ENCODE measurements at places on chromosomes 6 and 20. TPM values are rescaled to one million over a fixed set of nuclear protein-coding genes. Genes with fewer than 3 reads are reported as not detected.

Gene TRIM15
- 0.59 TPM for total RNA-seq

Gene IL17F
- total RNA-seq: not detected

Gene ANGPT4
- not detected for total RNA-seq

Gene GRIK2
- total RNA-seq: not detected

Gene RHAG
- total RNA-seq: not detected

Gene DYNLT2
- 2.2 TPM for total RNA-seq

Gene PI16
- total RNA-seq: not detected

Gene PAX1
- total RNA-seq: not detected

Gene TRIM39
- 15.6 TPM for total RNA-seq

Gene CRNKL1
- 23.9 TPM for total RNA-seq

GRCh38 chr6:128251445-128252340, 268.7 kb downstream of the PTPRK start:
- H3K4me3 ChIP-seq: no peak overlapping the region
- H3K4me1 ChIP-seq: peaks cover 21% of the 10 kb centered on the region
- H3K27me3 ChIP-seq: no peaks in the 10 kb centered on the region
- no peaks in the 10 kb centered on the region for H3K36me3 ChIP-seq
- DNase-seq: no peak

GRCh38 chr6:149847939-149848267, 16.3 kb downstream of the LRP11 start:
- peaks cover 2% of the 10 kb centered on the region for H3K36me3 ChIP-seq
- H3K4me3 ChIP-seq: no peak overlapping the region
- H3K27ac ChIP-seq: no peak overlapping the region
- H3K27me3 ChIP-seq: peaks cover 26% of the 10 kb centered on the region
- peaks cover 24% of the 10 kb centered on the region for H3K4me1 ChIP-seq
- DNase-seq: no peak

DNA sequence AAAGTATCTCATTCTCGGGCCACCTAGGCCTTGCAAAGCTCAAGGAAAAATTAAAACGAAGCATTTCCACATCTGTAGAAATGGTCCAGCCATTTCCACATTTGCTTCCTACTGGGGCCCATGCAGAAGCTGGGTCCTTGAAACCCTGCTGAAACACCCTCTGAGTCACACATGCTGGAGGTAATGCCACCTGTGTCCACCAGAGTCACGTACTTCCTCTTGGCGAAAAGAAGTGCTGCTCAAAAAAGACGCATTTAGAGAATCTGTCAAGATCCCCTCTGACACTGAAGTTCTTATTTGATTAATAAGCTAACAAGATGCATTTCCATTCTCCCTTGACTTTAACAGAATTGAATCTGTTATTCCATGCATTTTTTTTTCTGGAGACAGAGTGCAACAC, 423.2 kb downstream of the PREX1 start:
- DNase-seq: no peak
- no peaks in the 10 kb centered on the region for H3K36me3 ChIP-seq
- H3K4me1 ChIP-seq: no peaks in the 10 kb centered on the region
- H3K27me3 ChIP-seq: peaks cover 8% of the 10 kb centered on the region

DNA sequence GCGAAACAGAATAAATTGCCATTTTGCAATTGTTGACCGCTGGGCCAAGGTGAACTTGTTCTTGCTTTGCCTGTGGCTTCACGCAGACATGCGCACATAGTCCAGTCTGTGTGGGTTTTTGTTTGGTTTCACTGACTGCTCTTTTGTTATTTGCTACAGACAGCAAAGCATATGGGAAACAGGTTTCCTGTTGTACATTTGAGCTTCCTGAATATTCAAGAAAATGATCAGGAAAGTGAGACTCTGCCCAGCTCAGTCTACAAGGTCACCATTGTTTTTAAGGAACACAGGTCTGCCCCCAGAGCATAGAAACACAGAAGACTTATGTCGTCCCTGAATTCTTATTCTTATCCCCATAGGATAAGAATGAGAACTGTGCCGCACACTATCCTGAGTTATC, 55.6 kb downstream of the SASH1 start:
- no peak overlapping the region for H3K4me3 ChIP-seq
- no peak for DNase-seq
- H3K27me3 ChIP-seq: peaks cover 13% of the 10 kb centered on the region
- no peaks in the 10 kb centered on the region for H3K36me3 ChIP-seq
- H3K4me1 ChIP-seq: no peaks in the 10 kb centered on the region

DNA sequence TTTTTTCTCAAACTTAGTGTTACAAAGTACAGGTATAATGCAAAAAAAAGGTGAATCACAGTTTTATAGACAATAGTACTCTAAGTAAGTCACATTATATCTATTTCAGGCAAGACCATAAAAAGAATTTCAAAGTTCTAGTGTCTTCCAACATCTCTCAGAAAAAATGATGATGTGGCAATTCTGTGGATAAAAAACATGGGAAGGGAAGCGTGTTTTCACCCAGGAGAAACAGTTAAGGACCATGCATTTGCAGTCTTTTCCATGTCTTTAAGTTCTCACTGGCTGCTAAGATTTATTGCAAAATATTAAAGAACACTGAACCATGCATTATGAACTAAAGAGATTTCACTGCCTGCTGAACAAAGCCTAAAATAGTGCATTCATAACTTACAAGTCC, 1.8 kb downstream of the SSR1 start:
- peak overlapping the region; percentile 56 for H3K27ac ChIP-seq
- no peak for DNase-seq
- peaks cover 43% of the 10 kb centered on the region for H3K4me1 ChIP-seq

GRCh38 chr6:137283940-137284810, 65.0 kb upstream of the IFNGR1 start:
- DNase-seq: no peak
- H3K36me3 ChIP-seq: no peaks in the 10 kb centered on the region
- no peak overlapping the region for H3K4me3 ChIP-seq
- peaks cover 8% of the 10 kb centered on the region for H3K4me1 ChIP-seq
- peak overlapping the region; percentile 0 for H3K27ac ChIP-seq
- H3K27me3 ChIP-seq: peaks cover 17% of the 10 kb centered on the region

GRCh38 chr20:23125159-23125558, 39.0 kb upstream of the CD93 start:
- DNase-seq: no peak
- peaks cover 11% of the 10 kb centered on the region for H3K27me3 ChIP-seq
- H3K4me3 ChIP-seq: no peak overlapping the region

DNA sequence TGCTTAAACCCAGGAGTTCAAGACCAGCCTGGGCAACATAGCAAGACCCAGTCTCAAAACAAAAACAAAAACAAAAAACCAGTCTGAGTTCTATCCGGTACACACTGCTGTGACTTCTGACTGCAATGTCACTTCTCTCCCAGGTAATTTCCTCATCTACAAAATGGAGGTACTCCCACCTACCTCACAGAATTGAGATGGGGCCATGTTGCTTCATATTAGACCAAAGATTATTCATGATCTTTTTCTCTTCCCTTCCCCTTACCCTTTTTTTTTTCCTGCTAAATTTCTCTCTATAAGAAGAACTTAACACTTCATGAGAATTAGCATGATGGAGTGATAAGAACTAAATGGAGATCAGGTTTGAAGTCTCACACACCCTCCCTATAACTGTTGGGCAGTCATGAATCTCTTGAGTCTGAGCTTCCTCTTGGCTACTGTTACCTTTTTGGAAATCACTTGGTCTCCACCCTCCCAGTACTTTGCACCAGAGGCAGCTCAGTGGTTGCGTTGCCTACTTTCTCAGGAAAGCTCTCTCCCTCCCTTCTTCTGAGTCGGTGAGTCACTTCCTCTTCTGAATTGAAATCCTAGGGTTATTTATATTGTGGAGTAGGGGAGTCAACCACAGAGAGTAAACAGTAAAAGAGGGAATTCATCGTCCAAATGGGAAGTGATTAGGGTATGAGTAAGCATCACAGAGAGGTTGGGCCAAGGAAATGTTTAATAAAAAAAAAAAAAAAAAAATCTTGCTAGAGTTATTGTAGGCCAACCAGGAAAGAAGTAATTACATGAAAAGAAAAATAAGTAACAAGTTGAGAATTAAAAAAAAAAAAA, 59.9 kb upstream of the MAP7 start:
- no peaks in the 10 kb centered on the region for H3K27me3 ChIP-seq
- peak; percentile 3 for DNase-seq
- peak overlapping the region; percentile 20 for H3K4me3 ChIP-seq

DNA sequence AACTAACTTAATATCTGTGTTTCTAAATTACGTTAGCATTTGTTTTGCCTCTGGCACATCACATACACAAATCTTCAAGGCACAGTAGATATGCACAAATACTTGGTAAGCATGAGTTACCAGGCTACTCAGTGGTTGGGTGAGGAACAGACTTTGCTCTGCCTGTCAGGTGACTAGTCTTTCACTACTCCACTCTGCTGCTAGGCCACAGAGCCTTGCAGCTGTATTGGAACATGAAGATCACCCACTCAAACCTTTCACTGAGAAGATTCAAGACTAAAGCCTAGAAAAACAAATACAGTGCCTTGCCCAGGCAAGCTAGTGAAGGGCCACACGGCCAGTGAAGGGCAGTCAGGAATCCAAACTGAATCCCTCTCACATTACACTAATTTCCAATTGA, 47.0 kb downstream of the DTNBP1 start:
- DNase-seq: no peak
- H3K27ac ChIP-seq: peak overlapping the region; percentile 54
- peaks cover 21% of the 10 kb centered on the region for H3K36me3 ChIP-seq
- H3K4me3 ChIP-seq: no peak overlapping the region
- H3K4me1 ChIP-seq: peaks cover 19% of the 10 kb centered on the region
- peaks cover 2% of the 10 kb centered on the region for H3K27me3 ChIP-seq

DNA sequence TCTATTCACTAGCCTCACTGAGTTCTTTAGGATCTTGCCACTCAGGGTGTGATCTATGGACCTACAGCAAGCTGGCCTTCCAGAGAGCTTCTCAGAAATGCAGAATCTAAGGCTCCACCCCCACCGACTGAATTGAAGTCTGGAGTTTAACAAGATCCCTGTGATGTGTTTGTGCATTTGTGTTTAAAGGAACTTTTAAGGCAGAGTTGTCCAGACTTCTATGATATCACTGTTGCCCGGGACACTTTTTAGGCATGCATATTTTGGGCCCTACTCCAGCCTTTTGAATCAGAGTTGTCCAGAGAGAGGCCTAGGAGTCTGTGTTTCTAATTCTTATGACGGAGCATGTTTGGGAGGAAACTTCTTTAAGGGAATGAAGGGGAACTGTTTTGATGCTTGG, 232.3 kb downstream of the QKI start:
- no peak overlapping the region for H3K27ac ChIP-seq
- no peak overlapping the region for H3K4me3 ChIP-seq
- peaks cover 1% of the 10 kb centered on the region for H3K27me3 ChIP-seq
- H3K36me3 ChIP-seq: no peaks in the 10 kb centered on the region

DNA sequence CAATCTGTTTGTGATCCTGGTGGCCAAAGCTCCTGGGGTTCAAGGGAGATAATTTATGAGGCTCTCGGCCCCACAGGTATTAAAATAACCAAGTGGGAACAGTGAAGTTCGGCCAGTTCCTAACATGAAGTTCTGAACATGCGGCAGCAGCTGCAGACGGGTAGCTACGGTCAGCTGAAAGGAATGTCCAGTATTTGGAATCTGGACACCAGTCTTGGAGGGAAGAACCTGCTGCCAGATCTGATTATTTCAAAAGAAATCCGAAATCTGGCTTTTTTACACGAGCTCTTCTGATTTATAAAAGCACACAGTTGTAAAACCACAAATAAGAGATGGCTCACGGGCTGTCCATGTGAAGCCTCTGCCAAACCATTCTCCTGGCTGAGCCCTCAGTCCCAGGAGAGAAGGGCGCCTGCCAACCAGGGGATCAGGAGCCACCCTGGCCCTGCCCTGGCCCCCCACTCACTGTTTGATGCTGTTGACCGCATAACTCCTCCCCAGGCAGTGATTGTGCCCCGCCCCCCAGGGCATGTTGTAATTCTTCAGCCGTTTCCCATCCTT, 28.2 kb upstream of the KCNB1 start:
- no peaks in the 10 kb centered on the region for H3K4me1 ChIP-seq
- H3K4me3 ChIP-seq: no peak overlapping the region
- H3K27me3 ChIP-seq: peaks cover 27% of the 10 kb centered on the region
- no peak for DNase-seq

DNA sequence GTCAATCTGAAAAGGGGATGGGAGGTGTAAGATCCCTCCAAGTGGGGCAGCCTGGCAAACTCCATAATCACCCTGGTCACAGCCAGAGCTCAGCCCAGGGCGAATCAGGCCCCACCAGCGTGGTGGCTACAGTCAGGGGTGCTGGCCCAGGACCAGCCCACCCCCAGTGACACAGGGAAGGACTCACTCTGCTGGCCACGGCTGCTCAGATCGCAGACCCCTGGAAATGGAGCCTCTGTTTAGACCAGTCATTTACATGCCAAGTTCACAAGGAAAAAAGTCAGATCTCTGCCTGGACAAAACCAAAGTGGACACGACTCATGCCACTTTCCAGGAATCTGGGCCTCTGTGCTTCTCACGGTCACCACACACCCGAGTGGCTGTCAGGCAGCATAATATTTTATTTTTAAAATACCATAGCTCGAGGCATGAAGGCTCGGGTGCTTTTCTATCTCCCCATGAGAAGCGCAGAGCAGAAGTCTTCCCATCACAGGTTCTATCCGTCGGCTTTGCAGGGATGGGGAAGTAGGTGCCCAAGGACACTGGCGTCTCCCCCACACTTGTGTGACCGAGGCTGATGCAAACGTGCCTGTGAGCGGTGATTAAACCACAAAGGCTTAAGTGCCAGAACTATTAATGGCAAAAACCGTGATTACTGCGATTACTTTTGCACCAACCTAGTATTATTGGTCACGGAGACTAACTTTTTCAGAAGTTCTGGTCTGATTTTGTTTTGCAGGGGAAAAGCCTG, 13.0 kb downstream of the PXDC1 start:
- H3K4me3 ChIP-seq: no peak overlapping the region
- H3K4me1 ChIP-seq: peaks cover 13% of the 10 kb centered on the region
- no peak overlapping the region for H3K27ac ChIP-seq
- no peak for DNase-seq
- H3K27me3 ChIP-seq: peaks cover 18% of the 10 kb centered on the region
- H3K36me3 ChIP-seq: no peaks in the 10 kb centered on the region

DNA sequence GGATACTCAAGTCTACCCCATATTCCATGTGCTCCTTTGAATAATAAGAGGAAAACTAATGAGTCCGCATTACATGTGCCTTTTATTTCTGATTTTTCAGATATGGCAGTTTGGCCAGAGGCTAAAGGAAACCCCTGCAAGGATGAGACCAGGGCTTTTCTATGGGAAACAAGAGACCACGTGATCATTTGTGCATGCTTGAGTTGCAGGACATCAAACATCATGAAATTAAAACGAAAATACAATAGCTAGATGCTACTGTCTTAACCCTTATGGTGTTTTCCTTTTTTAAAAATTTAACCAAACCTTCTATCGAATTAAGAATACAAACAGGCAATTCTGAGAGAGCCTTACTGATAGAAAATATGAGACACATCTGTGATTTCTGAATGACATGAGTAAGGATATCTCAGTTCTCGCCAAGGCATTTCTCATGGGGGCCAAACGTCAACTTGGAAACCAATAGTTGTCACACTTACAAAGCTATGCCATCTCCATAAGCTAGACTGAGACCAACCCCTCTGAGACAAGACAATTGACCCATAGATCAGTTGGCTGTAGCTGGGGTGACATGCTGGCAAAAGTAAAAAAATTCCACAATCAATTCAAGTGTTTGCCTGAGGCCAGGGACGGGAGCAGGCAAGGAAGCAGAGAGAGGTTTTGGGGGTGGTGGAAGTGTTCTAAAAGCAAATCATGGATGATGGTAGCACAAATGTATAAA, 52.8 kb downstream of the RIPOR2 start:
- H3K27me3 ChIP-seq: no peaks in the 10 kb centered on the region
- peak overlapping the region; percentile 66 for H3K4me3 ChIP-seq
- peaks cover 76% of the 10 kb centered on the region for H3K4me1 ChIP-seq
- peaks cover 40% of the 10 kb centered on the region for H3K36me3 ChIP-seq
- DNase-seq: no peak

- peaks cover 5% of the 10 kb centered on the region for H3K27me3 ChIP-seq
- H3K4me3 ChIP-seq: peak overlapping the region; percentile 45
- H3K4me1 ChIP-seq: peaks cover 53% of the 10 kb centered on the region
- H3K27ac ChIP-seq: peak overlapping the region; percentile 46
- no peak for DNase-seq
Measured at GRCh38 chr6:119470893-119471542, 121.5 kb upstream of the MAN1A1 start.
